ENCODE measurements at places on chromosomes 4 and X.

DNA sequence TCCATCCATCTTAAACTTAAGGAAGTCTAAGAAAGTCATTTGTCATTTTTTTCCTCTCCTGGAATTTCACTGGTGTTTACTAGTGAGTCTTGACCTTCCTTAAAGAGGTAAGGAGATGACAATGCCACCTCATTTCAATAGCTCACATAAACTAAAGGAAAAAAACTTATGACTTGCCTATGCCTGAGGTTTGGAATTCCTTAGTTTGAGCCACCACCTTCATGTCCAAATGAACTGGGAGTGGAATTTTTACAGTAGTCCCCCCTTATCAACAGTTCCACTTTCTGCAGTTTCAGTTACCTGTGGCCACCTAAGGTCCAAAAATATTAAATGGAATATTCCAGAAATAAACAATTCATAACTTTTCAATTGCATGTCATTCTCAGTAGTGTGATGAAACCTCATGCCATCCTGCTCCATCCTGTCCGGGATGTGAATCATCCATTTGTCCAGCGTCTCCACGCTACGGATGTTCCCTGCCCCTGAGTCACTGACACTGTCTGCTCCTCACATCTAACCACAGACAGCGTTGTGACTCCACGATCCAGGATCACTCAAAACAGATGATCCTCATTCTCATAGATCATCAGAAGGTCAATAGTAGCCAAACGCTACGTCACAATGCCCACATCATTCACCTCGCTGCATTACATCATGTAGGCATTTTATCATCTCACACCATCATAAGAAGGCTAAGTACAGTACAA lies 177.4 kb downstream of the SH3KBP1 start:
- DNase-seq = no peak

DNA sequence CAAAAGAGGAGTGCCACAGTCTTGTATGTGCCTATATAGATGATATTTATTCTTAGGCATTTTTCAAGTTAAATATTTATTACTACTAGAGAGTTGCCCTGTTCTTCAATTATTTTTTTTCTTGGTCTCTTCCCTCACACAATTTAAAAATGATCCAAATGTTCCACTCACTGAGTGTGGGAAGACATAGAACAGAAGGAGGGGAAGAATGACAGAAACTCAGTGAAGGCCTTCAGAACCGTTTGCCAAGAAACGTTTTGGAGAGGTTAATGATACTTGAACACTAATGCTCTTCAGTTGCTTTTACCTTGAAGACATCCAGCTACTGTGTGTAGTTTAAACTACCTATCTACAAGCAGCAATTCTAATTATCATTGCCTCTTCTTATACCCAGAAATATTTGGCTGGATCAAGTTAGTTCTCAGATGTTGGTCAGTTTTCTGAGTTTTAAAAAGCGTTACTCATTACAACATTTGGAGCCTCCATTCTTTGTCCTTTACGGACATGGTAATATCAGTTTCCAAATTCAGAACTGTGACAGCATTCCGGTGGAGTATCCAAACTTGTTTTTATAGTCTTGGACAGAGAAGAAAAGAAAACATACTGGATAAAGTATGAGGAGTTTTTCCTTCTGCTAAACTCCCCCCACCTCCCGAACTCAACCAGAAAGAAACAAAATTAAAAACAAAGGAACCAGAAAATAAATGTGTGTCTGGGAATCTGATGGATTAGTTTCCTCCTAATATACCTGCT lies 389.7 kb downstream of the SPRY1 start:
- no peak for DNase-seq

DNA sequence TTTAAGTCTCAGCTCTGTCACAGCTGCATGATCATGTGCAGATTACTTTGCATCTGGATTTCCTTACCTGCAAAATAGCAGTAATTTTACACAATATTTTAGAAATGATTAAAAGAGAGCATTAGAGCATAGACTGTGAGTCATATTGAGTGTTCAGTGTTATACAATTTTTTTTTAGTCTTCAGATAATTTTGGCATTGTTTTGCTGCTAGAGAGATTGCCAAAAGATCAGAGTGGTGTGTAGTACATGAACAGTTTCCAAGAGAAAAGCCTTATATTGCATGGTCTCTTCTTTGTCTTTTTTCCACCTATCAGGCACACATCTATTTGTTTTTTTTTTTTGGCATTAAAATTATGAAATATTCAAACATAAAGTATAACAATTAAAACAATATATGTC lies 209.6 kb upstream of the TLL1 start:
- no peak for DNase-seq

DNA sequence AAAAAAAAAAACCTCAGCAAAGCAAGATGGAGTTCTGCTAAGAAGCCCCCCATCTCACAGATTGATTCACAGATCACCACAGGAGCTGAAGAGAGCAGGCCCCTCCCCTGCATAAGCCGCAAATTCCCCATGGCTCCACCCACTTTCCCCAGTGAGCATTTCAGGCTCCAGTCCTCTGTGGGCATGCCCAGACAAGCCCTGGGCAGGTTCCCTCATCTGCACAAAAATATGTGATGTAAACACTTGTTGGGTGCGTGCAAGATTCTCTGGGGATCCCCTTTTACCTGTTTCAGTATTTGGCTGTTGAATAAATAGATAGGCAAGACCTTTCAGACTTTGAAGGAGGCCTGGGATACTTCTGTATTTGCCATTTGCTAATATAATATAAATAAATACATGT lies 514.3 kb downstream of the PCDH7 start:
- no peak for DNase-seq

DNA sequence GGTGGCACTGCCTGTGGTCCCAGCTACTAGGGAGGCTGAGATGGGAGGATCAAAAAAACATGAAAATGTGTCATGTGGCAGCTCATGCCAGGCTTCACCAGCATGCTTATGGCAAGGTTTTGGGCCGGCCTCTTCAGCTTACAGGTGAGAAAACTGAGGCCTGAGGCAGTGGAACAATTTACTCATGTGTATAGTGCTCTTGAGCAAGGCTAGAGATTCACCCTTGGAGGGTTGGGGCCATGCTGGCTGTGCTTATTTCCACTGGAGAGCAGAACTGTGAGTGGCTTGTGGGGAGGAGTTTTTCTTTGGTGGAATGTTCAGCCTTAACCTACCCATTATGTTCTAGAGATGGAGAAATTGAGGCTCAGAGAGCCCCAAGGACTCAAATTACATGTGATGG lies 31.8 kb downstream of the NSD2 start:
- DNase-seq = no peak

GRCh38 chr4:121958777-121959176 lies 6.9 kb upstream of the TRPC3 start:
- DNase-seq = no peak

DNA sequence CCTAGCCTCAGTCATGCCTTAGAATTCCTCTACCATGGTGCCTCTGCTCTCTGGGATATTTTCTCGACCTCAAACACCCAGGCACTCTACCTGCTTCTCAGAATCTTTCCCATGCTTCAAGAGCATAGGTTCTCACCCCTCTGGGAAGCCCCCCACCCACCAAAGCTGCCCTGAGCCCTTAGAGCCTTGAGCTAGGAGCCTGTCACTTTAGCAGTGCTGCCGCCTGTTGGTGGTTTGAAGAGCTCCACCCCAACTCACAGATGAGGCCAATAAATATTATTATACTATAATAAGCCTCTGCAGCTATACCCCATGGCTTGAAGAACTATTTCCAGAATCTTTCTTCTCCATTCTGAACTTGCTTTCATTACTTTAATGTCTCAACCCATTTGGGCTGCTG lies 109.7 kb downstream of the RTL5 start:
- DNase-seq = no peak

- no peak for DNase-seq
Measured at GRCh38 chrX:71439896-71440295, 73.7 kb downstream of the TAF1 start.

DNA sequence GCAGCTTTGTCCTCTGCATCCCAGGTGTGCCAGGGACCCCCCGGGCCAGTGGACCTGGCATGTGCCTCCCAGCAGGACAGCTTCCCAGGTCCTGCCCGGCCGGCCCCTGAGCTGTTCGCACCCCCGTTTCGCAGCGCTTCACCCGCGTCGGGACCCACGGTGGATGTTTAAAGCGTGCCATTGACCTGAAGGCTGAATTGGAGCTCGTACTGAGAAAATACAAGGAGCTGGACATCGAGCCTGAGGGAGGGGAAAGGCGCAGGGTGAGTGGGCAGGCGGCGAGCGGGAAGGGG lies 7.9 kb downstream of the UVSSA start:
- no peak for DNase-seq

- no peak for DNase-seq
Measured at GRCh38 chr4:68349279-68349648, 626 bp downstream of the YTHDC1 start.

DNA sequence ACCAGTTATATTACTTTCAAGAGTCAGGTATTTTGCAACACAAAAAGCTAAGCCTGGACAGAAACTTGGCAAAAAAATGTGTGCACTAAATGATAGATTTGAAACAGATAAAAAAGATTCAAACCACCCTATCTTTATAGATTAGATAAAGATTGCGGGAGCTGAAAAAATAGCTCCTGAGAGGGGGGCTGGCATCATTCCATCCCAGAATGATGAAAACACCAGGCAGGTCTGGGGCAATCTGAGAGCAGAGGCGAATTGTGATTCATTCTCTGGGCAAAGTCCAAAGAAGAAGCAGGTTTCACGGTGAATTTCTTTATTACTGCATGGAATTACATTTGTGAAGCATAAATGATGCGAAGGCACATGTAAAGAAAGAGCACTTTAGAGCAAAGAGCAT lies 168.5 kb upstream of the DMD start:
- no peak for DNase-seq

Data from CD8-positive, alpha-beta T cell (primary cell).